Panc1 (cell line): ENCODE measurements at places on chromosomes 16 and 17. TPM values are rescaled to one million over a fixed set of nuclear protein-coding genes. Genes with fewer than 3 reads are reported as not detected.
A peak's percentile ranks its signal among the peaks of the same experiment; 100 is the strongest.

The NAE1 gene
- total RNA-seq = 70.7 TPM

The USP43 gene
- 7.3 TPM for total RNA-seq

The HLF gene
- 0.13 TPM for total RNA-seq

The AANAT gene
- total RNA-seq = not detected

The HS3ST4 gene
- not detected for total RNA-seq

The P2RX1 gene
- not detected for total RNA-seq

The KRTAP17-1 gene
- total RNA-seq = not detected

DNA sequence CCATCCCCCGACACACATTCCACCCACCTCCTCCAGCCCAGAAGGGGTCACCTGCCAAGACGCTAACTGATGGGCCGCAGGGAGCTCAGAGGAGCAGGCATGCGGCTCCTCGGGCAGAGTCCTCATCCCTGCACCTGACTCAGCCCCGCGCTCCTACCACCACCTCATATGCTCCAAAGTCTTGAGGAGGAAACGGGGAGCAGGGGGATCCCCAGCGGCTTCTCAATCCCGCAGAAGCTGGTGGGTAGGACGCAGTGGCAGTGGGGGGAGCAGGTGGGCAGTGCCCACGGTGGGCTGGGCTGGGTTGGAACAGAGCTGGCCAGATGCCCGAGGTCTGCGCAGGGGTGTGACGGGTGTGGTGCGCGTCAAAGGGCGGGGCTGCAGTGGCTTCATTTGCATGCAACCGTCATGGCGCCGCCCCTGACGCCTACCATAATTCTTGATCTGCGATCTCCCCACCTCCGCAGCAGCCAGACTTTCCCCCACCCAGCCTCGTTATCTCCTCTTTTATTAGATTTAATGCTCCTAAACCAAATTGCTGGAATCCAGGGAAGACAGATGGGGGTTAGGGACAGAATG is 39.0 kb upstream of the EMP2 start:
- H3K36me3 ChIP-seq = no peaks in the 10 kb centered on the region
- no peak overlapping the region for H3K27ac ChIP-seq
- no peaks in the 10 kb centered on the region for H3K27me3 ChIP-seq
- peaks cover 4% of the 10 kb centered on the region; the same call in 1 of the 2 replicates for H3K4me1 ChIP-seq

- H3K27me3 ChIP-seq = no peaks in the 10 kb centered on the region
- H3K4me3 ChIP-seq = no peak overlapping the region
- H3K27ac ChIP-seq = no peak overlapping the region
- no peak for DNase-seq
Observed at GRCh38 chr16:5428932-5429331, 331.3 kb upstream of the EEF2KMT start.

DNA sequence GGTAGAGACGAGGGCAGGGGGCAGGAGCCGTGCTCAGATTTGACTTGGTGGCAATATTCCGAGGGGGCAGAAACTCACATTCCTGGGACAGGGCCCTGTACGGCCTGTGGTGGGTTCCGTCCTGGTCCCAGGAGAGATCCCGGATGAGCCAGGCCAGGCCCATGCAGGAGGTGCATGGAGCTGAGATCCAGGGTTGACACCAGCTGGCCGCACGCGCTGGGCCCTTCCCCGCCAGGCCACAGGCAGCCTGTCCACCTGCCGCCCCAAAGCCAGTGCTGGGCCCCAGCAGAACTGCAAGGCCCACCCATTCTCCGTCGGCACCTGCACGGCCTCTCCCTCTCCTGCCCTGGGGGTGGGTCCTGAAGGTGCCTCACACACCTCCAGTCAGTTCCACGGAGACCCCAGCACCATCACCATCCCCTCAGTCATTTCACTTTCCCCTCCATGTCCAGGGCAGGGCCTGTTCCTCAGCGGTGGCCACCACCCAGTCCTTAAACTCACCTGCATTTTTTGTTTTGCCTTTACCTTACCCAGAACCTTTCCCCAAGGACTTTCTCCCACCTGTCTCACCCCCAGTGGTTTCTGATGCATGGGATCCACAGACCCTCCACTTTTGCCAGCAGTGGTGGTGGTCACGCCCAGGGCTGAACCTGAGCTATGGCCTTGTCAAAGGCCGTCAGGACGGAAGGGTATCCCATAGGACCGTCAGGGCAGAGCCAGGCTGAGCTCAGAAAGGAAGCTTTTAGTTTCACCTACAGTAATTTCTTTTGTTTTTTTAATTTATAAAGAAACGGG is 25.1 kb upstream of the CDH15 start:
- H3K27ac ChIP-seq = no peak overlapping the region
- no peaks in the 10 kb centered on the region for H3K4me1 ChIP-seq
- H3K36me3 ChIP-seq = no peaks in the 10 kb centered on the region
- no peak overlapping the region for H3K4me3 ChIP-seq

DNA sequence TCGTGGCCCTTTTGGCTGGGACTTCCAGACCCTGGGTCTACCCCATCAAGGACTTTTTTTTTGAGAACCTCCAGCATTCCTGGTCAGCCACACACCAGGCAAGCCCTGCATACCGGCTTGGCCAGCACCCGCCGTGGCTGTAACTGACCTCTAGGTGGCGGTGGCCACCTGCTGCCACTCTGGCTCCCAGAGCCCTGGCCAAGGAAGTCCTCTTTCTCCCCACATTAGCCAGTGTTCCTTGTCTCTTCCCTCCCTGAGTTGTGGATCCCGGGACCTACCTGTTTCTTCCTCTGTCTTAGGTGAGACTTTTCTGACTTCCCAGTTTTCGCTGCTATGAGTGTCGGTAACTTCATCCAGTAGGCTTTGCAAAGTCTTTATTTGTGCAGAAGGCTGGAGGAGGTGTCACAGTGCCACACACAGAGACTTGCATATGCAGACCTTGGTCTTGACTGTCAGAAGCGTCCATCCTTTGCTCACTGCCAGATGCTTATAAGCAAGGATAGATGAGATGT is 348.3 kb downstream of the CPPED1 start:
- DNase-seq = peak; percentile 24
- H3K27me3 ChIP-seq = no peaks in the 10 kb centered on the region

GRCh38 chr17:33651686-33652085 is 358.6 kb upstream of the ASIC2 start:
- peaks cover 12% of the 10 kb centered on the region for H3K27me3 ChIP-seq
- H3K27ac ChIP-seq = no peak overlapping the region
- no peak for DNase-seq
- no peak overlapping the region for H3K4me3 ChIP-seq
- no peaks in the 10 kb centered on the region for H3K4me1 ChIP-seq
- H3K36me3 ChIP-seq = no peaks in the 10 kb centered on the region

DNA sequence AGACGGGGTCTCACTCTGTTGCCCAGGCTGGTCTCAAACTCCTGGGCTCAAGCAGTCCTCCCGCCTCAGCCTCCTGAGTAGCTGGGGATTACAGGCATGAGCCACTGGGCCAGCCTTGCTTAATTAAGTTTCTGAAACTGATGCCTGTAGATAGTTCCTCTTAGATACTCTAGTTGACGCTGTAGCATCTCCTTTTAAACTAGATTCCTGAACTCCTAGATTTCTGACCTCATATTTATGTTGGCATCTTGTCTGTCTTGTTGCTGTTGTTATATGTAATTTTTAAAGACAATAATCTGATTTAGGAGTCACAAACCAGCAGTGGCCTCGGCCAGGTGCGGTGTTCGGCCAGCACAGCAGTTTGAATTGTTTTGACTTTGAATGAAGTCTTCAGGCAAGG is 37.5 kb downstream of the DHRS7B start:
- H3K4me3 ChIP-seq = no peak overlapping the region
- H3K36me3 ChIP-seq = no peaks in the 10 kb centered on the region
- H3K27me3 ChIP-seq = no peaks in the 10 kb centered on the region
- DNase-seq = no peak
- no peaks in the 10 kb centered on the region; the same call in 1 of the 2 replicates for H3K4me1 ChIP-seq

DNA sequence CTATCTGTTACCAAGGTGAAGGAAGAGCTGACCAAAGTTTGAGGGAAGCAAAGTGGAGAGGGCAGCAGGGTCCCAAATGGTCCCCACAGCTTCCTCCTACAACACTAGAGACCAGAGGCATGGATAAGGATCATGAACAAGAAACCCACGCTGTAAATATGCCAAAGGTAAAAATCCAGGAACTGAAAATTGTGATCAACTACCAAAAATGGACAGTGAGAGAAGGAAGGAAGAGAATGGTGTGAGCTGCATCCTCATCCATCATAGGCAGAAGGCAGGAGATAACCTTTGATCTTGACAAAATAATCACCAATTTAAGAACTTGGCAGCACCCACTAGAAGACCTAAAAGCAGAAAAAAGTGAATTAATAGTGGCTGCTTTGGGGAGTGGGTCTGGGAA is 66.2 kb downstream of the CYTH1 start:
- no peaks in the 10 kb centered on the region for H3K36me3 ChIP-seq
- peak overlapping the region; percentile 72 for H3K27ac ChIP-seq
- DNase-seq = no peak
- H3K27me3 ChIP-seq = no peaks in the 10 kb centered on the region
- no peak overlapping the region for H3K4me3 ChIP-seq

DNA sequence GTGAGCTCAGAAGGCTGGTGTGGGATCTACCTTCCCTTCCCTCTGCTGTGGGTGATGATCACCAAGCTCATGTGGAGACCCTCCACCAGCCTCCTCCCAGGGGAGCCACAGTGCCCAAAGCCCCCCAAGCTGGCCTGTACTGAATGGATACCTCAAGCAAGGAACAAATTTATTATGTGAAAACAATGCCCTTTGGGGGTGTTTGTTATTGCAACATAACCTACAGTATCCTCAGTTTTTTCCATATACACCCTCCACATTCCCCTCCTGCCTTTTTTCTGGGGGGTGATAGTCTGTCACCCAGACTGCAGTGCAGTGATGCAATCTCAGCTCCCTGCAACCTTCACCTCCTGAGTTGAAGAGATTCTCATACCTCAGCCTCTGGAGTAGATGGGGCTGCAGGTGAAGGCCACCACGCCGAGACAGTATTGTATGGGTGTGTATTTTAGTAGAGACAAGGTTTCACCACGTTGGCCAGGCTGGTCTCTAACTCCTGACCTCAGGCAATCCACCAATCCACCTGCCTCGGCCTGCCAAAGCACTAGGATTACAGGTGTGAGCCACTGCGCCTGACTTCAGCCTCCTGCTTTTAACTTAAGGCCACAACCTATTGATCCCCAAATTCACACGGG is 215.9 kb downstream of the CPPED1 start:
- H3K36me3 ChIP-seq = no peaks in the 10 kb centered on the region
- H3K4me3 ChIP-seq = no peak overlapping the region
- no peak overlapping the region for H3K27ac ChIP-seq
- H3K27me3 ChIP-seq = no peaks in the 10 kb centered on the region
- H3K4me1 ChIP-seq = no peaks in the 10 kb centered on the region

DNA sequence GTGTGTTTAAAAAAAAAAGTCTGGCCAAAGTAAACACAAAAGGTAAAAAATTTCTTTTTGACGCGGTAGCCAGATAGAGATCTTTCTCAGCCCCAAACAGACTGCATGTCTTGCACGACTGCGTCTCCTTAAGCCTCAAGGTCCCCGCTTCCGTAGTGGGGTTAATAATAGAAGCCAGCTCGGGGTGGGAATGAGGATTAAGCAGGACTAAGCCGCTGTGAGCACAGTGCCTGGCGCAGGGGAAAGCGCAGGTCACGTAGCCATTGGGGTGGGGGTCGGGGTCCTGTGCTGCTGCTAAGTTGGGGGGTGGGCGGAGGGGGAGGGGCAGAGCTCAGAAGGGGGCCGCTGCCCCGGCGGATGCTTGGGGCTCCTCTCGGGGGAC is 521 bp downstream of the GGA2 start:
- H3K4me1 ChIP-seq = peaks cover 26% of the 10 kb centered on the region
- H3K27me3 ChIP-seq = no peaks in the 10 kb centered on the region
- no peaks in the 10 kb centered on the region for H3K36me3 ChIP-seq
- peak overlapping the region; percentile 91 for H3K4me3 ChIP-seq
